Aorta (tissue), 5 donors: ENCODE measurements at places on chromosomes 16 and 17. TPM values are rescaled to one million over a fixed set of nuclear protein-coding genes. Genes with fewer than 3 reads are reported as not detected.
A peak's percentile ranks its signal among the peaks of the same experiment; 100 is the strongest.

Gene TVP23C
- total RNA-seq = 32.0 TPM

Gene KCNJ12
- total RNA-seq = 4.0 TPM

Gene KRTAP4-5
- not detected for total RNA-seq

Gene KRT32
- total RNA-seq = not detected

Gene CACNG5
- not detected for total RNA-seq

Gene ABCC11
- not detected for total RNA-seq

Gene CD68
- 112 TPM for total RNA-seq

GRCh38 chr16:6576113-6576512, 756.5 kb upstream of the RBFOX1 start:
- DNase-seq = no peak

DNA sequence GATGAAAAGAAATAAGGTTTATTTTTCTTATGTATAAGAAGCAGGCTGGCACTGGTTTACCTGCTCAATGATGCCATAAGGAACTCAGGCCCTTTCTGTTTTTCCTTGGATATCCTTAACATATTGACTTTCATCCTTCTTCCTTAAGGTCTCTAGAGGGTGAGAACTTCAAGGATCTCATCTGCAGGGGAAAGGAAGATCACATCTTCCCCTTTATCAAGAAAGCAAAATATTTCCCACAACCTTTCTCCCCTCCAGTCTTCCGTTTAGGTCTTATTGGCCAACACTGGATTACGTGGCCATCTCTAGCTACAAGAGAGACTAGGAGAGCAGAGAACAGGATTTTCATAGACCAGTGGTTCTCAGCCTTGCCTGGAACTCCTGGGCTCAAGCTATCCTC, 4.2 kb upstream of the TBX4 start:
- no peak for DNase-seq

- no peak for DNase-seq
Measured at GRCh38 chr17:16150251-16150856, 65.0 kb downstream of the NCOR1 start.

DNA sequence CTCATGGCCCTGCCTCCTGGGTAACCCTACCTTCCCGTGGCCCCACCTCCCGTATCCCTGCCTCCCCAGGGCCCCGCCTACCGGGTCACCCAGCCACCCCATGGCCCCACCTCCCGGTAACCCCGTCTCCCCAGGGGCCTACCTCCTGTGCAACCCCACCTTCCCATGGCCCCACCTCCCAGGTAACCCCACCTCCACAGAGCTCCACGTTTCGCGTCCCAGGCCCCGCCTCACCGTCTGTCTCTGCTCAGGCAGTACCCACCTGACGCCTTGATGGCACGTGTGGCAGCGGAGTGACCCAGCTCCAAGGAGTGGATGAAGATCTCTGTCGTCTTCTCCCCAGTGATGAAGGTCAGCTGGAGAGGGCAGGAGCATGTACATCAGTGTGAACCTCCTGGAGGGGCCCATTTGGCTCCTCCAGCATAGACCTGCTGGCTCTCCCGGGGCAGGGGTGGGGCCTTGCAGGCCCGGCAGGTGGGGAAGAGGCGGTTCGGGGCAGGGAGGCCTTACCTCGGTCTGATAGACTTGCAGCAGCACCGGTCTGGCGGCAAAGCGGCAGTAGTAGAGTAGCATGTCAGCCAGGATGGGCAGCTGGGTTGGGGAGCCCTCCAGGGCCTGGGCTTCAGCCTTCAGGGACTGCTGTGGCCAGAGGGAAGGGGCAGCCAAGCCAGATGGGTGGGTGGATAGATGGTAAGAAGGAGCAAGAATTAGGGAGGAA, 18.7 kb upstream of the PIK3R6 start:
- peak; percentile 78 for DNase-seq

- no peak for DNase-seq
Measured at GRCh38 chr16:11130978-11131665, 124.9 kb downstream of the SOCS1 start.

DNA sequence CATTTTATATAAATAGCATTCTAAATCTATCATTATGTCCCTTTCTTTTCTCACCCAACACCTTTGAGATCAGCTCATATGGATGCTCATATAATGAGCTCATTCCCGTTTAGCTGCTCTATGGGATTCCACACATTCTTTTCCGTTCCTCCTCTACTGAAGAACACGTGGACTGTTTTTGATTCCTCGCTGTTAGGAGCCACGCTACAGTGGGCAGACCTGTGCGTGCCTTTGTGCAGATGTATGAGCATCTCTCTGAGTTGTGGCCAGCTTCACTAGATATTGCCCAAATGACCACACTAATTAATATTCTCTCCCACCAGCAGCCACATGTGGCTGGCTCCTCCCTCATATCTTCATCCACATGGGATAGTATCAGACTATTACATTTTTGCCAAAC, 6.0 kb upstream of the TNFRSF13B start:
- DNase-seq = no peak

DNA sequence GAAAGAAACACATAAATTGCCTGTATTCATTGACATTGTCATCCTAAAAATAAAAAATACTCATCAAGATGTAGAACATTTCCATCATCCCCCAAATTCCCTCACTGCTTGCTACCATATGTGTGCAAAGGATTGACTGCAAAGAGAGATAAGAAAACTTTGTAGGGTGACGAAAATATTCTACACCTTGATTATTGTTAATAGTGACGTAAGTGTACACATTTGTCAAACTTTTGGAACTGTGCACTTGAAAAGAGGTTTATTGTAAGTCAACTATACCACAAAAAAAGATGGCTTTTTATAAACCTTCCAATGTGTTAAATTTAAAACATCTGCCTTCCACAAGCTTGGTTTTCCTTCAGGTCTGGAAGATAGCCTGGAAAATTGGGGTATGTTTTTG, 359.5 kb downstream of the CDH8 start:
- no peak for DNase-seq

- no peak for DNase-seq
Measured at GRCh38 chr17:40951011-40951622, 13.7 kb upstream of the KRT23 start.

- DNase-seq = no peak
Measured at GRCh38 chr16:51967646-51968045, 579.3 kb downstream of the TOX3 start.

DNA sequence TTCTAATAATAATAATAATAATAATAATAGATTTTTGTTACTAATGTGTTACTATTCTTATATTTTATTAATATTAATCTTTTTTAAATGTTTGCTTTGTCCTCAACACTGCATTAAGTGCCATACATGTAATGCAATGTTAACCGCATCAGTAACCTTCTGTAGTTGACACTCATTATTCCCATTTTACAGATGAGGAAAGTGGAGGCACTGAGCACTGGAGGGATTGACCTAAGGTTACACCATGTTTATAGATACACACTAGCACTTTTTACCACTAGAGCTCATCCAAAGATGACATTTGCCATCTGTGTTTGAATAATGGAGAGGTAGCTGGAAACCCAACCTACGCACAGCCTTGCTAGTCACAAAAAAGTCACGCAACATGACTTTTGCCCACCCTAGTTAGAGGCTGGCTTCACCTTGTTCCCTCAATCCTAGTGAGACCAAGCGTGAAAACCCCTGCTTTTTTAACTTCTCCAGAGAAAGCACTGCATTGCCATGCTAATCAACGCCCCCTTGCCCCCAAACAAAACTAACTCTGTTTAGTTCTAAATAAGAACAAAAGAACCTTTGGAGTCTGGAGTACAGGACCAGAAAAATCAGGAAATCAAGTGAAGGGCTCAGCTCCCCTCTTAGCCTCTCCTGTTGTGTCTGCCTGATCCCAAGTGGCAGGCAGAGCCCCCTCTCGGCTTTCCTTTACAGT, 2.3 kb downstream of the ARSG start:
- DNase-seq = no peak

GRCh38 chr17:50258647-50259476, 15.4 kb upstream of the TMEM92 start:
- no peak for DNase-seq

GRCh38 chr16:78198288-78198687, 98.8 kb downstream of the WWOX start:
- no peak for DNase-seq

- peak; percentile 70 for DNase-seq
Measured at GRCh38 chr17:82795615-82796014, 43.8 kb downstream of the TBCD start.

DNA sequence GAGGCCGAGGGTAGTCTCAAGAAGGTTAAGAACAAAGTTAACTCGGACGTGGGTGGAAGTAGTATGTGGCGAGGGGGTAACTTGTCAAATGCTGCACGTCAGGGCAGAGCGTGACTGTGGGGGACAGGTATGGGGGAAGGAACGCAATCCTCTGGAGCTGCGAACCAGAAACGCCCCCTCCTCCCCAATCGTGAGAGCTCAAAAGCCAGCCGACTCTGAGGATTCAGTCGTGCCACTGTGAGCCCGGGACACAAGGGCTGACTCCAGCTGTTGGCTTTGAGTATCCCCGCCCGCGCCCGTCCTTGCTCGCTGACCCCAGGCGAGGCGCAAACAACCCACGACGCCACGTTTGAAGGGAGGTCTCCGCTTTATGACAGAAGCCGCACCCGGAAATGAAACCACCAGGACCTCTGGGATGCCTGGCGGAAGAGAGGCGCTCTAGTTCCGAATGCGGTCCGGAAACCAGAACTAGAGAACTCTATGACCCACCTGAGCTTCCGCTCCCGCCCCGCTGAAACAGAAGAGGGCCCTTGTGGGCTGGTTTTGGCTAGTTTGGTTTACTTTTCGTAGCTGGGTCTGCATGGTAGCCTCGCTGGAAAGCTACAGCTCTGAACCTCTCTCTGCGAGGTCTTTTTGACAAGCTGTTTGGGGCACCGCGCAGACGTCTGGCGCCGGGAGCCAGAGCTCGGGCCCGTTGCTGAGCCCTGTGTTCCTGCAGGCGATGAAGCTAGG, at the start of gene PEX12:
PEX12 (minus strand) TSS at position 375 of the 732 bp plus-strand sequence. CDS start 550 bp downstream, outside the sequence.
- peak; percentile 94 for DNase-seq

DNA sequence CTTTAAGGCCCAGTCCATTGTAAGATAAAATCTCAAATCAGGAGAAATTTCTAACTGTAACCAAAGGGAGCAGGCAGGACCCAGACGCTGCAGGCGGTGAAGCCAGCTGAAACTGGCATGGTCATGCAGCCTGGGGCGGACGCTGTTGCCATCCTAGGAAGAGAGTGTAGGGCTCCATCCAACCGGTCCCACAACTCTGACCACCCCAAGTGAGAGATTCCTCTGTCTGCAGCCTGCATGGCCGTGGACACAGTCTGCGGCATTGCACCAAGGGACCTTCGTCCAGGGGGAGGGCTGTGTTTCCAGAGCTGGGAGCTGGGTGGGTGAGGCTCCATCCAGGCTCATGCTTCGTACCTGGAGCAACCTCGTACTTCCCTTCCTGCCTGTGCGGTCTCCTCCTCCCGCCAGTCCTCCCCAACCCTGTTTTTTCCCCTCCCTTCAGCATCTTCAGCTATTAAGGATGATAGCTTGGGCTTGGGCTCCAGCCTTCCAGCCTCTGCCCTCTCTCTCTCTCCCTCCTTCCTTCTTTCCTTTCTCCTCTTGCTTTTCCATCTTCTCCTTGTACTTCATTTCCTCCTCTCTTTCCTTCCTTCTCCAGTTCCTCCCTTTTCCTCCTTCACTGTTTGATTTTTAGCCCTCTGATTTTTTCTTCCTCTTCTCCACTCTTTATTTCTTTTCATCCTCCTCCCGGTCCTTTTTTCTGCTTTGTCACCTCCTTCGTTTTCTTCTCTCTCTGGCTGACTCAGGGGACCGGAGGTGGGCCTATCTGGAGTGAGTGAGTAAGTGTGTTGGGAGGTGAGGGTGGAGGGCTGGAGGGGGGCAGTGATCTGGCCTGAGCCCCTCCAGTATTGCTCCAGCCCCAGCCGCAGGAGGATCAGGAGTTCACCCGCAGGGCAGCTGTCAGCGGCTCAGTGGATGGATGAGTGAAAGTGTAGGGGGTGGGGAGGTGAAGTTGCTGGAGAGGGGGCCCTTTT, 17.0 kb upstream of the LHX1 start:
- DNase-seq = no peak

- no peak for DNase-seq
Measured at GRCh38 chr17:17760350-17760749, 76.4 kb downstream of the SREBF1 start.

DNA sequence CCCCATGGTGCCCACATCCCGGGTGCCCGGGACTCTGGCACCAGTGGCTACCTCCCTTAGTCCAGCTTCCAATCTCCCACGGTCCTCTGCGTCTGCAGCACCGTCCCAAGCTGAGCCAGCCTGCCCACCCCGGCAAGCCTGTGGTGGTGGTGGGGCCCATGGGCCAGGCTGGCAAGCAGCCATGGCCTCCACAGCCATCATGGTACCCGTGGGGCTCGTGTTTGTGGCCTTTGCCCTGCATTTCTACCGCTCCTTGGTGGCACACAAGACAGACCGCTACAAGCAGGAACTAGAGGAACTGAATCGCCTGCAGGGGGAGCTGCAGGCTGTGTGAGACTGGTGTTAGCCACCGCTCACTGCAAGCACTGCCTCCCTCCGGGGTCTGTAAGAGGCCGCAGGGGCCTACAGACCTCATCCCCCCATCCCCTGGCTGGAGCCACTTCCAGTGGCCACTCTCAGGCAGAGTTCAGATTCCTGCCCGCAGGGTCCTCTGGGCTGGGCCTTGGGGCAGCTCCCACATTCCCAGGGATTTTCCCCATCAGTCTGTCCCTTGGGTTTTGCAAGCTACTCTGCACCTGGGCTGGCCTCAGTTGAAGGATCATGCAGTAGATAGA, 3.9 kb upstream of the SETD1A start:
- peak; percentile 84 for DNase-seq

DNA sequence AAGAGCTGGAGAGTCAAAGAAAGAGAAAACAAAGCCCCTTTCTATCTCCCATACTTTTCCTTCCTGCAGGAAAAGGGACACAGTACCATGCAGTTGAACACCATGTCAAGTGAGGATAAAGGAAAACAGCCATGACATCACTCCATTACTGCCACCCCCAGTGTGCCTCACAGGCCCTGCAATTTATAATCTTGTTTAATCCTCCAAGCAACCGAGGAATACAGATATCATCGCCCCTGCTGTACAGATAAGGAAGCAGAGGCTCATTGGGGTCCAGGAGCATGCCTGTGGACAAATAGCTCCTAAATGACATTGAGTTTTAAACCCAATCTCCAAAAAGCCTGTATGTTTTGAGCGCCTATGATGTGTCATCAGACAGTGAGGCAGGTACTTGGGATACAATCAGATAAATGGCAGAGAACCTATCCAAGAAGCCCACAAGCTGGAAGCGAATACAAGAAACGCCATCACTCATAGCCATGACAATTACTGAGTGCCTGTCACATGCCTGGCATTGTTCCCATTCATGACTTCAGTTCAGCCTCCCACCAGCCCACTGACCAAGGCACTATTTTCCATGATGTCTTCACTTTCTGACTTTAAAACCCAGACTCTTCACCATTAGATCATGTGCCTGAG, 45.5 kb downstream of the CPPED1 start:
- no peak for DNase-seq
